ENCODE measurements at places on chromosomes 7 and 10. TPM values are rescaled to one million over a fixed set of nuclear protein-coding genes. Genes with fewer than 3 reads are reported as not detected.

- DNase-seq = no peak
Measured at GRCh38 chr10:8096931-8097330, 42.4 kb downstream of the GATA3 start.

DNA sequence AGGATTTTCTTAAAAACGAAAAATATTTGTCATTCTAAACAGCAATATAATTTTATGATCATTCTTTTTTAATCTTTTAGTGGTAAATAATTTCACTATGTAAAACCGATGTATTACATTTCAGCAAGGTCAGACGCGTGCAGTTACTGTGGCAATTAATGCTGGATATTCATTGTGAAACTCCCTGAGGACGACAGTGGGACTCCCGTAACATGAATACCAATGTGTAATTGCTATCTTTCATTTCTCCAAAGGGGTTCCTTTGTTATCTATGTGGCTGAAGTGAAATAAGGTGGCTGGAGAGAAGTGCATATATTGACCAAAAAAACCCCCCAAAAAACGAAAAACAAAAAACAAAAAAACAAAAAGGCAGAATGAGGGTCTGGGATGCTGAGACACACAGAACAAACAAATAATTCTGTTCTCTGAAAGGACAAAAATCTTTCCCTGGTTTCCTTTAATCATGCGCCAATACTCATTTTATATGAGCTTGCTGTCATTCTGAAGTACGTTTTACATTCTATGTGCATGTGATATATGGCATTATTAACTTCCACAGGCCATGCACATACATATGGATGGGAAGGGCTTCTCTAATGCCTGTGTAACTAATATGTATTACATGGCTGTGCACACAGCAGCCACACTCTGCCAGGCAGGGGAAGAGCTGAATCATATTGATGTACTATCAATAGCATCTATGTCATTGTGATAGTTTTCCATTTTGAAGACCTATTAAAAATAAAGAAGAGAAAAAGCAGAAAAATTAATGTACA is 161.4 kb downstream of the RAPGEF5 start:
- DNase-seq = no peak

DNA sequence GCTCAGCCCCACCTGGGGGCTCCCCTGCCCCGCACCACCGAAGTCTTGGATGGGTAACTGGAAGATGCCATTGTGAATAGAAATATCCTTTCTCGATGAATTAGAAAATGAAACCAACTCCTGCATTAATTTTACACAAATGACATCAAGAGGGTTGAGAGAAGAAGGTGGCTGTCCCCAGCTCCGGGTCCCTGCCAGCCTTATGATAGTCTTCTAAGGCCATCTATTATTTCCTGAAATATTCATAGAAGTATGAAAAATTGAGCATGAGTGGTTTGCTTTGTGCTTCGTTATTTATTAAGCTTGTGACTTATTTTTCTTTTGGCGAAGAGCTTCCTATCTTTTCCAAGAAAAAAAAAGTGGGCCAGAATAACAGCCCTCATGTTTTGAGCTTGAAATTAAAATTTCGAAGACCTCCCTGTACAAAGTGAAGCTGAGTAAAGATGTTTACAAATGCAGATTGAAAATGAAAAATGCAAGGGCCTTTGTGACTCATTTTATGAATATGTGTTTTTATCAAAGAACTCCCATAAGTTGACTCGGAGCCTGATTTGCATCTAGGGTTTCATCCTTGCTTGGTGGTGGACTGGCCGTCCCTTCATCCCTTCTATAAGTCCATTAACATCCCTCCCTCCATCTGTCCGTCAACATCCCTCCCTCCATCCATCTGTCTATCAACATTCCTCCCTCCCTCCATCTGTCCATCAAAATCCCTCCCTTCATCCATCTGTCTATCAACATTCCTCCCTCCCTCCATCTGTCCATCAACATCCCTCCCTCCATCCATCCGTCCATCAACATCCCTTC is 20.5 kb upstream of the CFAP46 start:
- DNase-seq = no peak

GRCh38 chr10:13773496-13774170 is 186.9 kb downstream of the PRPF18 start:
- DNase-seq = no peak

DNA sequence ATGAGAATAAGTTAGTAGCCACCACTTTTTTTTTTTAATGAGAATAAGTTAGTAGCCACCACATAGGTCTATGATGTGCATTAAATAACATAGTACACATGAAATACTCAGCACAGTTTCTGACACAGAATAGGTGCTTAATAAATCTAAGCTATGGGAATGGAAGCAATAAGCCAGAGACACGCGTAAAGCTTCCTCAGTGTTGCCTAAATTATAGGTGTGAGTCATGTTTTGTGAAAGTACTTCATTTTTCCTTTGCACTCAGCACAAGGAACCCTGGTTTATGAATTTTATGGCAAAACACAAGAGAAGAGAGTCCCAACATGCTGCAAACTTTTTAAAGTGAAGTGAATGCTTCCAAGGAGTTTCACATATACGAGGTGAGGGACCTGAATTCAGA is 267.4 kb downstream of the RNLS start:
- DNase-seq = no peak

DNA sequence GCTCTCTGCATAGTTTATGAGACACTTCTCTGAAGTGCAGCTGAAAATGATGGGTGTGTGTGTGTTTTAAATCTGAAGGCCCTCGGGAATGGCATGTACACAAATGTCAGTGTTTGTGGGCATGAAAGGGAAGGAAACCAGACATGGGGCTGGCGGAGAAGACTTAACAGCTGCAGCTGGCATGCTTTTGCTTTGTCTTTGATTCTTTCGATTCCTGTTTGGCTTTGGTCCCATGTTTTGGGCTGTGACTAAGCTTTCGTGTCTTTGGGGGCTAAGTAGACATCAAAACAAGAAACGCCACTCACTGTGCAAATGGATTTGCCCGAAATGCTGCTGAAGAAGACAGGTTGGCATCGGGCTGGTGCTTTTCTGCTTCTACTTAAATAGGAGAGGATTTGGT is 179.3 kb downstream of the PFKFB3 start:
- DNase-seq = no peak

The GIMAP7 gene
- not detected for total RNA-seq

DNA sequence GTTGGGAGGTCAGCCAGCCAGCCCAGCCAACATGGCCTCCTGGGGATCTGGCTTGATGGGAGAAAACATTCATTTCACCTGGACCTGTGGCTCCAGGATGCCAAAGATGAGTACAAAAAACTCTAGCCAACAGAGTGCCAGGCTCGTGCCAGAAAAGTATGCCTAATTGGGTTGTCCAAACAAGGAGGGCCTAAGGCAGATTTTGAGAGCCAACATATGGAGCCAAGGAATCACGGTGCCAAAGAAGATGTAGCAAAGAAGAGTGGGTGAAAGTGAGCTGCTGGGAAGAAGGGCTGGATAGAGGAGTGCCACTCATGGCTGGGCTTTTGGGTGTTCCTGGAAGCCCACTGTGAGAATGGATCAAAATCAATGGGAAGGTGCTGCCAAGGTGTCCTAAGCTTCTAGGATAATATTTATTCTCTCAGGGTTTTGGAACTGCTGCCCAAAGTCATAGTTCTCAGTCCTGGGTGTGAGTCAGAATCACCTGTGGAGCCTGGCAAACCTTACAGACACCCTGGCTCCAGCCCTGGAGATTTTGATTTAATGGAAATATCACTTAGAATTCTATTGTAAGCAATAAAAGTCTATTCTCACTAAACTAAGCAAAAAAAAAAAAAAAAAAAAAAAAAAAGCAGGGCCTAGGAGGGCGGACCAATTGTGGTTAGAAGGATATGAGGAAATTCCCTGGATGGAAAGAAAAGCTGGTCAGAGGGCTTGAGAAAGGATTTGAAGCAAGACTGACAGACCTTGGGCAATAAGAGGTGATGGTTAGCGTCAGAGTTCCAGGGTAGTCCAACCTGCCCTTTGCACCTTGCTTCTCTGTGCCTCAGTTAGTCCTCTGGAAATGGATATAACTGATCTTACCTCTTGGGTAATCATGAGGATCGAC is 182.2 kb upstream of the PRR15 start:
- DNase-seq = no peak

DNA sequence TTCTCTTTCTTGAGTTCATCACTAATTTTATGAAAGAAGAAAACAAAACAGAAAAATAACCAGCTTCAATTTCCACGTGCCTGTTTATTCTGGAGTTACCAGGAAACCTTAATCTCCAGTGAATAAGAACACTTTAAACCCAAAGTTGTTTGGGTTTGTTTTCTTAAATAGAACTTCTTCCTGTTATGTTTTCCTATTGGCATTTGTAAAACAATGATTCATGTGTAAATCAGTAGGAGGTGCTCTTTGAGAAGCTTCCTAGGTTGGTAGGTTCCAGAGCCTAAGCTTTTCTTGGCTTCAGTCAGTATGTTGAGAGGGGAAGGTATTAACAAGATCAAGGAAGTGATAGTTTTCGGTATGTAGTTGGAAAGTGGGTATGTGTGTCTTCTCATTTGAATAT is 119.0 kb downstream of the BICC1 start:
- DNase-seq = no peak

GRCh38 chr7:65397730-65398142 is 24.1 kb downstream of the ZNF92 start:
- DNase-seq = no peak

DNA sequence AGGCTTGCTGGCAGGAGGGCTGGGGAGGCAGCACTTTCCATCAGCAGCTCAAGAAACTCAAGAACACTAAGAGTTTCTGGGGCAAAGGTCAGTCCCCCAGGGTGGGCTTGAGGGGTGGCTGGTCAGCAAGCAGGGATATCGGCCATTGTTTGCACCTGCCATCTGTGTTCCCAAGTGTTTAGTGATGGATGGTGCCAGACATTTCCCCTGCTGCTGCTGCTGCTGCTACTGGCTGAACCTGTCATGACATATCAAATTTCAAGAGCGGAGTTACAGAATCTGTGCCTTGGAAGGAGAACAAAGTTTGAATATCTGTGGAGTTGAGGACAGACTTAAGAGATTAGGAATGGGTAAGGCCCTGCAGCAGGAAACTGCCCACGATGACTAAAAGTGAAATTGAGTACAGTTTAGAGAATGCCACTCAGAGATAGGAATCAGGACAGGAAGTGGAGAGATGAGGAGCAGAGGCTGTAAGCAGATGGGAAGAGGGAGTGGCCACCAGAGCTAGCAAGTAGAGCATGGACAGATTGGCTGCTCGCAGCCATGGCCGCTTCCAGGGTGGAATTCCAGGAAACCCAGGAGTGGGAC is 39.2 kb upstream of the PPP1R3C start:
- no peak for DNase-seq

DNA sequence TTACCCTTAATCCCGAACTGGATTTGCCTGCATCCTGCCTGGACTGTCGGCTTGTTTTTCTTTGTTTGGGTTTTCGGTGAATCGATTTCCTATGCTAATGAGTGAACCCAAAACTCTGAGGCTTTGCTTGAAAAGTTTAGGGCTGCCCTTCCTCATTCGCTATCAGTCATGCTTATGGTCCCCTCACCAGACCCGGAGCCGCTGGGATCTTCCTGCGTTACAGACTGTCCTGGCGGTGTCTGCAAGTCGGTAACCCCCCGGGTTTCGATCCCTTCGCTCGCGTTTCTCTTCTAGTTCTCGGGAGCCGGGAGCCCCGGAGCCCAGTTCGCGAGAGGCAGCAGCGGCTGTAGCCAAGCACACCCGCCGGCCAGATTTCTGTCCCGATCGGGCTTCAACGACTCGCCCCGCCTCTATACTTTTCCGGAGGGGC is 2.2 kb downstream of the EMX2 start:
- DNase-seq = peak; percentile 46

GRCh38 chr10:7819121-7819460 is 786 bp downstream of the TAF3 start:
- DNase-seq = no peak

The NXPH1 gene
- not detected for total RNA-seq

The HHEX gene
- not detected for total RNA-seq

The SPDYE6 gene
- total RNA-seq = not detected

DNA sequence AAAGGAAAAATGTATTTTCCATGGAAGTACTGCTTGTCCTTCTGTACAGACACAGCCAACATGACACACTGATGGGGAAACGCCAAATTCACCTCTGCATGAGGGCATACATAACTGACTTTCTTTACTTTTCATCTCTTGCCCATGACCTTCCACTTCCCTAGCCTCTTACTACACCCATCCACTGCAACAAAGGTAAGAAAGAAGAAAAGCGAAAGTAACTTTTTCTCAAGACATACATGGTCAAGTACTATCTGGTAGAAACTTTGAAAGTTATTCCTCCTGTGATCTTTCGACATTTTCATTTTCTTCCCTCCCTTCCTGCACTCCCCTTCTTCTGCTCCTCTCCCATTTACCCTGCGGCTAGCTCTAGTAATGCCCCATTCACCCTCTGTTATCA is 130.8 kb downstream of the USP6NL start:
- no peak for DNase-seq

The LRRC18 gene
- not detected for total RNA-seq

GRCh38 chr10:94890264-94891022 is 48.0 kb upstream of the CYP2C9 start:
- DNase-seq = no peak

- DNase-seq = no peak
Measured at GRCh38 chr7:91556956-91557650, 292.9 kb downstream of the FZD1 start.

All from mesothelial cell of epicardium (in vitro differentiated cells).